ENCODE measurements at places on chromosomes 12 and 14.

GRCh38 chr14:91323671-91324605, 79.4 kb upstream of the GPR68 start:
- peaks cover 94% of the 10 kb centered on the region for H3K36me3 ChIP-seq
- H3K27me3 ChIP-seq = no peaks in the 10 kb centered on the region
- peak overlapping the region; percentile 86 for H3K27ac ChIP-seq
- peaks cover 29% of the 10 kb centered on the region for H3K4me1 ChIP-seq

DNA sequence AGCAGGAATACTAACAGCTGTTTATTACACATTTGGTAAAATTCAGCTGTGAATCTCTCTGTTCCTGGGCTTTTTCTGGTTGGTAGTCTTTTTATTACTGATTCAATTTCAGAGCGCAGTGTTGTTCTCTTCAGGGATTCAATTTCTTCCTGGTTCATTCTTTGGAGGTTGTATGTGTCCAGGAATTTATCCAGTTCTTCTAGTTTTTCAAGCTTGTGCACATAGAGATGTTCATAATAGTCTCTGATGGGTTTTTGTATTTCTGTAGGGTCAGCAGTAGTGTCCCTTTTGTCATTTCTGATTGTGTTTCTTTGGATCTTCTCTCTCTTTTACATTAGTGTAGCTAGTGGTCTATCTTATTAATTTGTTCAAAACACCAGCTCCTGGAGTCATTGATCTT, 9.1 kb upstream of the OR6C76 start:
- no peak for DNase-seq
- H3K4me3 ChIP-seq = no peak overlapping the region
- H3K4me1 ChIP-seq = no peaks in the 10 kb centered on the region

DNA sequence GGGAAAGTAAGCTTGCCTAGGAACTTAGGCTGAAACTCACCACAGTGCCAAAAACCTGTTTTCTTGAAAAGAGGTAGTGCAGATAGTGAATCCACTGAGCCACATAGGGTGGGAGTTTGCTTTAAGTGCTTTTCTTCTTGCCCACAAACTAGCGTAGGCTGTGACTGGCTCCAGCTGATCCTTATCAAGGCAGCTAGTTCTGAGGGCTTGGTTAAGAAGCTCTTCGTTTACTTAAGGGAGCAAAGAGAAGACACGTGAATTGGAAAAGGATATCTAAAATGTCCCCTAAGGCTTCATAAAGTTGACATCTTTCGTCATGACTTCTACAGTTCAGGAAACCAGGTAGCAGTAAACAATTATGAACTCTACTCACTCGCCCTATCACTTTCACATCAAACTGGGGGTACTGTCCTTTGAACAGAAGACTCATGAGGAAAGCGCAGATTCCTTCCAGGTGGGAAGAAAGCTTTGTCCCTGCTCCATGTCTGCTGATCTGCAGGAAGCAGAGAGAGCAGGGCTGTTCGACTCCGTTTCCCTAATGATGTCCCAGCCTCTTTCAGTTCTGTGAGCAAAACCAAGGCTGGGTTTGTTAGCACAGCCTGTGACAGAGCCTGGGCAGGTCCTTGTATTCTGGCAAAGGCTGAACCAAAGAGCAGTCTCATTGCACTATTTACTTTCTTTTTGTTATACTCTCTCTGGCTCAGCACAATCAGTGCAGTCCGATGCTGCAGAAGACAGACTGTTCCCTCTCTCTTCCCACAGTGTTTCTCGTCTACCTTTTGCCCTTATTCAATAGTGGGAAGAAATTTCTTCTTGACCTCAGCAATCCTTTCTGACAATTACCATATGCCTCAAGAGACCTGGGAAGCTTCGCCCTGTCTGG, 93.5 kb upstream of the ETV6 start:
- peaks cover 21% of the 10 kb centered on the region for H3K4me1 ChIP-seq
- no peak overlapping the region for H3K27ac ChIP-seq
- DNase-seq = peak; percentile 50
- H3K4me3 ChIP-seq = no peak overlapping the region

DNA sequence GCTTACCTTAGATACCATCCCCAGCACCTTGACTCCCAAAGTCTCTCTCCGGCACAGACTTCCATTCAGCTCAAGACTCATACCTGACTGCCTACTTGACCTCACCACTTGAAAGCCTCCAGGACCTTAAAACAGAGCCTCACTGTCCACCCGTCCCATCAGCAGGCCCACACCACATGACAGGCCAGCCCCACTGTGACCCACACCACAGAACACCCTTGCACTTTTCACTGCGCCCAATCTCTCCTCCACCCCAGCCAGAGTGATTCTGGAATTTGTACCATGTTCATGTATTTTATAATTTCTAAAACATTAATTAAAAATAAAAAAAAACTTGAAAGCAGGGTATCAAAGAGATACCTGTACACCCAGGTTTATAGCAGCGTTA, 28.0 kb upstream of the PLEKHG6 start:
- H3K36me3 ChIP-seq = no peaks in the 10 kb centered on the region
- no peak for DNase-seq
- peaks cover 9% of the 10 kb centered on the region for H3K4me1 ChIP-seq

DNA sequence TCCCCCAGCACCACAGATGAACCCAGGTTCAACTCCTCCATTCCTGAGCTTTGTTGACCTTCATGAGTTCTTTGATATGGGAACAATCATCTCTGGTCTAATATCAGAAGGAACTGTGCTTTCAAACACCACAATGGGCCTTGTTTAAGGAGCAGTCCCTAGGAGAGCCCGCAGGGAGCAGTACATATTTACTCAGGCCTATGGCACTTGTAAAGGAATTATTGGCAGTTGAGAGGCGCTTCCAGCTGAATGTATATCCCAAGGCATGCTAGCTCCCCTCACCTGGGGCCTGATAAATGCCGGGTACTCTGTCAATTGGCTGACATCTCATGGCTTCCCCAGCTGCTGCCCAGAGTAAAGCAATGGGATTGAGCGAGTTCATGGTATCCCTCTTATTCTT, 76.2 kb downstream of the ZFP36L1 start:
- no peak overlapping the region for H3K4me3 ChIP-seq
- no peaks in the 10 kb centered on the region for H3K36me3 ChIP-seq
- no peak for DNase-seq

DNA sequence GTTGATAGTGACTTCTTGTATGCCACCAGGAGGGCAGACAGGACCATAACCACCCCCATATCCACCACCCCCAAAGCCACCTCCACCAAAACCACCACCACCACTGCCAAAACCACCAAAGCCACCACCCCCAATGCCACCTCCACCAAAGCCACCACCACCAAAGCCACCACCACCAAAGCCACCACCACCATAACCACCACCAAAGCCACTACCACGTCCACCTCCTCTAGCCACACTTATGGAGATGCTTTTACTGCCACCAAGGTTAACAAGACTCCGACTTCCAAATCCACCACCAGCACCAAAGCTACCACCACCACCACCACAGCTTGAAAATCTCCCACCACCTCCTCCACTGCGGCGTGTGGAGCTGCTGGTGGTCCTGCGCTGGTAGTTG, 332 bp downstream of the KRT1 start:
- no peak for DNase-seq
- H3K27ac ChIP-seq = no peak overlapping the region
- no peak overlapping the region for H3K4me3 ChIP-seq
- no peaks in the 10 kb centered on the region for H3K27me3 ChIP-seq

- no peak overlapping the region for H3K4me3 ChIP-seq
- no peak overlapping the region for H3K27ac ChIP-seq
- H3K36me3 ChIP-seq = no peaks in the 10 kb centered on the region
- H3K4me1 ChIP-seq = no peaks in the 10 kb centered on the region
Observed at GRCh38 chr14:95353007-95353406, 33.3 kb upstream of the CLMN start.

- no peak overlapping the region for H3K27ac ChIP-seq
- peaks cover 67% of the 10 kb centered on the region for H3K36me3 ChIP-seq
- DNase-seq = no peak
- H3K4me1 ChIP-seq = no peaks in the 10 kb centered on the region
- H3K4me3 ChIP-seq = no peak overlapping the region
Observed at GRCh38 chr12:100221523-100221922, 20.9 kb downstream of the ACTR6 start.
